ENCODE measurements at places on chromosomes 2 and 18.

DNA sequence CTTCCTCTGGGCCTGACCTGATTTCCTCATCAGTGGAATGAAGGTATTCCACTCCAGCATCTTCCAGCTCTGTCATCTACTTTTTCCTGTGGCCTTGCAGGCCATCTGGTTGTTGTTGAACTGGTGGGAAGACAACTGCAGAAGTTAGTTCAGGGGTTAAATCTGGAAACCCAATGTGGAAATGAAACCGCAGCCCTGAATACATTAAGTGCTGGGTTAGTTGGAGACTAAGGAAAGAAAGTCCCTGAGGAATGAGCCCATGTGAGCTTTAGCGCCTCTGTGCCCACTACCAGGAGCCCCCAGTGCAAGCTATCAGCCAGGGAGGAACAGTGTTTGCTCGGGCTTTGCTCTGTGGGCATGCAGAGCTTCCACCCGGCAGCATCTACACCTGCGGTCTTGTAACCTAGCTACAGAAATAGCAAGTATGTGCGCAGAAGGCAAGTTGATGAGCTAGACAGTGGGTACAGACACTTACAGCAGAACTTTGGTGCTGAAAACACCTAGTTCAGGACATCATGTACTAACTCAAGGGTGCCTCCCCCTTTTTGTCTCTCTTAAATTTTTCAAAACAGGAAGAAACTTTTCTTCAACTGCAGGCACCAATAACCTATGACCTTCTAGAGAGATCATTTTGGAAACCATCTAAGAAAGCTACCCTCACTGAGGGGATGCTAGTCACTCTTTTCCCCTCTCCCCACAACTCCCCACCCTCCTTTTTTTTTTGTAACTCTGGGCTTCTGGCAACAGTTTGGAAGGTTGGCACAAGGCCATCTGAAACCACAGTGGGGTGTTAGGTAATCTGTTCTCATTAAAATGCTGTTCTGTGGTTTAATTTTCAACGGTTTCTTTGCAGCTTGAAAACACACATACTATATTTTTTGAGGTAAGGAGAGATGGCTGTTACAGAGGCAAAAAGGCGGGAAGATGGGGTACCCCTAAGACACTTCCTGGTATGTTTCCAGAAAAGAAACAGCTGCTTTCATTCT, 18.3 kb upstream of the CXCR4 start:
- no peak for DNase-seq

GRCh38 chr18:31876707-31877106, 66.2 kb downstream of the TRAPPC8 start:
- DNase-seq, result no peak

DNA sequence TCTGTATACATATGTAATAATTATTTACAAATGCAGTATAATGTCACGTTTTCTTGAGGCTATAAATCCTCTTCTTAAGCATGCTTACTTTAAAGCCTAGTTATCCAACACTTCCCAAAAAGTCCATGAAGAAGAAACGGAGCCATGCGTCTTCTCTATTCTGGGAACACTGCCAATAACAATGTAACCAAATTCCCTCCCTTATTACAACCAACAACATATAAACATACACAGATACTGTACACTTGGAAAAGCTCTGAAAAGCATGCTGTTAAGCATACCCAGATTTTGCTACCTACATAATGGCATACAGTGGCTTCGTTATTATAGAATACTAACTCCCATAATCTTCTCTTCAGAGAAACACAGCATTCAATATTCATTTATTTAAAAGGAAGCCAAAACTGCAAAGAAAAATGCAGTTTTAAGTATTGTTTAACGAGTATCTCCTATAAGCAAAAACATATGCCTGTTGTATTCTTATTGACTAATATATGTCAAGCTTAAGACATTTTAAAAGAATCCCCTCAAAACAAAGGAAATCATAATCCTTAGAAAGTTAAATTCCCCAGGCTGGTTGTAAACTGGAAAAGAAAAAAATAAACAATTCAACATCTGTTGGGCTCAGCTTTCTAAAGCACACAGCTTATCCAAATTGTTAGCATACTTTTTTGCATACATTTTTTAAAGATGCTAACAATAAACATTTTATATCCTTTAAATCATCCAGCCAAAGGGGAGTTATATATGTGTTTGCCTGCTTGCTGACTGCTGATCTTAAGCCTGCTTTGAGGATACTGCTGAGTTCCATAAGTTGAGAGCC, 83.4 kb downstream of the SLC25A12 start:
- DNase-seq, result peak; percentile 65

GRCh38 chr2:70089220-70089982, 2.1 kb downstream of the PCBP1 start:
- DNase-seq, result peak; percentile 32

DNA sequence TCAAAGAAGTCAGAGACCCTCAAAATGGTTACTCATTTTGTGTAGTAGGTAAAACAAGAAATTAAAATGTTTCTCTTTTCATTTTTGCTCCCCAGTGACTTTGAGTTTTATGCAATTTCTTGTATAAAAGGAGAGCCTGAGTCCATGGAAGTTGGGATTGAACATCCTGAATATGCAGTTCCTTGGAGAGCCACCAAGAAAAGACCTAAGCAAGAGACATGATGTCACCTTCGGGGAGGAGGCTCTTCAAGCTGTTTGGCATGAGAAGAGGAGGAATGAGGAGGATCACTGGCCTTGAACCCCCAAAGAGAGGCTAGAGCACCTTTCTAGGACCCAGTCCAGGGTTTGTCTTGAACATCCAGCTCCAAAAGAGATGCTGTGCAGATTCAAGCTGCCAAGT, 83.5 kb upstream of the STPG4 start:
- DNase-seq, result no peak
